Right renal cortex interstitium (tissue), 3 donors: ENCODE measurements at places on chromosomes 11 and 22.

DNA sequence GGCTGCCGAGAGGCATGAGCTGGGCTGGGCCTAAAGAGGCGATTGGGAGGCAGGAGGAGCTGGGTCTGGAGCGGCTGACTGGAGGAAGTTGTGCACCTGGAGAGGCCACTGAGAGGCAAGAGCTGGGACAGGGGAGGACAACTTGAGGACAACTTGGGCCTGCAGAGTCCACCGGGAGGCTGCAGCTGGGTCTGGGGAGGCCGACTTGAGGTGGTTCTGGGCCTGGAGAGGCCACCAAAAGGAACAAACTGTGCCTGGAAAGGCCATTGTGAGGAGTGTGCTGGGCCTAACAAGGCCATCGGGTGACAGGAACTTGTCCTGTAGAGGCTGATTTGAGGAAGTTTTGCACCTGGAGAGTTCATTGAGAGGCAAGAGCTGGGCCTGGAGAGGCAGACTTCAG is 41.5 kb downstream of the OR4C45 start:
- no peak for DNase-seq

DNA sequence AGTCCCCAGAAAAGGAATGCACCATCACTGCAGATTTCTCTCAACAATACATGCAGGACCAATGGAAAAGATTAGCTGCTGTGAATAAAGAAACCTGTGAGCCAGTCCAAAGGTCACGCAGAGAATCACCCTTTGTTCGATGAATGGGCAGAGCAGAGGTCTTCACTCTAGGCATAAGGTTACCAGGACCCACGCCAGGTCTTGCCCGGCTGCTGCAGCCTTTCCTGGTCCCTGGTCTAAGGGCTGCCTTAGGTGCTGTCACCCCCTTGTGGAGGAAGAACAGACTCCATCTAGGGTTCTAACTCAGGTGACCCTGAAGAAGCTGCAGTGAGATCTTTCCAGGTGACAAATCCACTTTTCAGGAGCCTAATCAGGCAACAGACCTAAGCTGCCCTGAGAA is 29.0 kb upstream of the NAP1L4 start:
- DNase-seq, result no peak

DNA sequence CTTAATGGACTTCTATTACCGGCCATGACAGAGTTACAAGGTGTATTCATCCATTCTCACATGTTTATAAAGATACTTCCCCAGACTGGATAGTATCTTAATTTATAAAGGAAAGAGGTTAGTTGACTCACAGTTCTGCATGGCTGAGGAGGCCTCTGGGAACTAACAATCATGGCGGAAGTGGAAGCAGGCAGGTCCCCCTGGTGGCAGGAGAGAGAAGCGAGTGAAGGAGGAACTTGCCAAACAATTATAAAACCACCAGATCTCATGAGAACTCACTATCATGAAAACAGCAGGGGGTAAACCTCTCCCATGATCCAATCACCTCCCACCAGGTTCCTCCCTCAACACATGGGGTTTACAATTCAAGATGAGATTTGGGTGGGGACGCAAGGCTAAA is 170.0 kb upstream of the PDGFD start:
- DNase-seq, result no peak

GRCh38 chr11:17524221-17524620 is 20.0 kb downstream of the USH1C start:
- DNase-seq, result no peak
